ENCODE measurements at places on chromosomes 2 and 18.

- no peak for DNase-seq
Observed at GRCh38 chr2:240981280-240981679, 17.1 kb upstream of the SNED1 start.

GRCh38 chr2:206968134-206969086, 29.1 kb downstream of the CPO start:
- DNase-seq, result no peak

DNA sequence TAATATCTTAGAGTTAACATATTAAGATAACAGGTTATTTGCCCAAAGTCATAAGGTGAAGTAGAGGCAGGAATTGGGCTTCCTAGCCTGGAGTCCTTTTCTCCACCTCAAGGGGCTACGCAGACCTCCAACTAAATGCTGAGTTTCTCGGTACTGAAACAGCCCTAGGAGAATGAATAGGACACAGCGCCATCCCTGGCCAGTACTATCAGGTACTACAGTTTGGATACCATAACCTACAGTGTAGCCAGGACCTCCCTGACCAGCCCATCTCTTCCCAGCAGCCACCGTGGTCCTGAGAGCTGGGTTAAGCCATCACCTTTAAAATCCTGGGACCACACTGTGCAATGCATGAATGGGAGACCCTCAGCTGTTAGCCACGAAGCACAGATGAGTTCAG, 15.7 kb downstream of the CASP8 start:
- no peak for DNase-seq

- DNase-seq, result peak; percentile 69
Observed at GRCh38 chr2:39736640-39737039, 42.4 kb downstream of the THUMPD2 start.

- no peak for DNase-seq
Observed at GRCh38 chr18:8368512-8369217, 240.6 kb upstream of the RAB12 start.

Data from HS-27A (cell line).